NCI-H748 treated with DMSO at 0.1 percent for 48 hours (cell line): ENCODE measurements at places on chromosomes 16 and 17.

GRCh38 chr16:86270696-86271095, 239.6 kb upstream of the FOXF1 start:
- no peak for DNase-seq

DNA sequence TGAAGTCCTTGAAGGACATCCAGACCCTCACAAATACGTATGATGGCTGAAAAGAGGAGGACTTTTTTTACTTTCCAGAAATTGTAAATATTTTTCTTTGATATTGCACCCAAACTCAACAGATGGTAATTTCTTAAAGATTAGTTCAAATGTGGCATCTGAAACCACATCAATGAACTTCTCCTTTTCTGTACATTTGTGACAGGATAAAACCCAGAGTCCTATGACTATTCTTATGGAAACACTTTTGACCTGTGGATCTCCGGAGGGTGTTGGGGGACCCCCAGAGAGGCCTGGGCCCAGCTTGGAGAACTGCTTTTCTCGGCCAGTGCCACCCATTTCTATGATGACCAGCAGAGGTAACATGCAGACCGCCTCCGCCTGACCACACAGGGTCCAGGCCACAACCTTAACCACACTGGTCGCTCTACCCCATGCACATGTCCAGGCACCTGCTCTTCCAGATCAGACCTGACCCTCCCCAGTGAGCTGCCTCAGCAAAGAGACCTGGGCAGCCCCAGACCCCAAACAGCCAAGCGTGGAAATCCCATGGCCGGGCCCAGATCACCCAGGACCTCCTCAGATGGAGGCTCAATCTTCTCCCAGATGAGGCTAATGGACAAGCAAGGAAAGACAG, 22.7 kb downstream of the RPH3AL start:
- no peak for DNase-seq

- no peak for DNase-seq
Observed at GRCh38 chr17:36890398-36891168, 46.7 kb upstream of the LHX1 start.

GRCh38 chr16:58085171-58085570, 44.0 kb downstream of the CFAP20 start:
- DNase-seq: no peak

GRCh38 chr16:57798267-57798810, 4.0 kb downstream of the KIFC3 start:
- DNase-seq: no peak

GRCh38 chr16:79269211-79269863, 331.2 kb downstream of the MAF start:
- no peak for DNase-seq
